Stimulated activated CD4-positive, alpha-beta T cell treated with anti-CD3 and anti-CD28 coated beads, Interleukin-1b, Interleukin-23, amount 100 ng/mL, for 1 hour (primary cell): ENCODE measurements at places on chromosomes 4 and X.

DNA sequence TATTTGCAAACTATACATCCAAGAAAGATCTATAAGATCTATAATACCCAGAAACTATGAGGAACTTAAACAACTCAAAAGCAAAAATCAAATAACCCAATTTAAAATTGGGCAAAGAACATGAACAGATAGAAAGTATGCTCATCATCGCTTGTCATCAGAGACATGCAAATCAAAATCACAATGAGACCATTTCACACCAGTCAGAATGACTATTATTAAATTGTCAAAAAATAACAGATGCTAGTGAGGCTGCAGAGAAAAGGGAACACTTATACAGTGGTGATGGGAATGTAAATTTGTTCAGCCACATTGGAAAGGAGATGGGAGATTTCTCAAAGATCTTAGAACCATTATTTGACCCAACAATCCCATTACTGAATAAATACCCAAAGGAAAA, 1451.7 kb upstream of the ADGRL3 start:
- no peak for DNase-seq

DNA sequence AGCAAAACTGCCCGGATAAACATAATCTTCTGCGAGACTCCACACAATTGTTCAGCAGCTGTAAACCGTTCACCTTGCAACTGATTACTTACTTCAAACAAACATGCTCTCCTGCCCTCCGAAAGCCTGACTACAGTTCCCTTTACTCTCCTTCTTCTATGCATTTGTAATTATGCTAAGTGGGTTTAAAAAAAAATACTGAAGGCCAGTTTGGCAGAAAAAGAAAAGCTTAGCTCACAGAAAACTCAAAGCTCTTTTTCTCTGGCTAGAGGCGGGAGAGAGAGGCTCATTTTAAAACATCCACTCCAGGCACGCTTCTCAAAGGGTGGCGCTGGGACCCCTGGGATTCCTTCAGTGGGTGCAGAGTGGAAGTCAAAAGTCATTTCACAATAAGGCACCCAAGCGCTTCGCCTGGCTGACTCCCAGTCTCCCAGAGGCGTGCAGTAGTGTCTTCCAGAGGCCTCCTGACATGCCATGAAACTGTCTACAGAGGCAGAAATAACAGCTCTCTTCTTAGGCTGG, 1.9 kb downstream of the DHRSX start:
- DNase-seq, result no peak

DNA sequence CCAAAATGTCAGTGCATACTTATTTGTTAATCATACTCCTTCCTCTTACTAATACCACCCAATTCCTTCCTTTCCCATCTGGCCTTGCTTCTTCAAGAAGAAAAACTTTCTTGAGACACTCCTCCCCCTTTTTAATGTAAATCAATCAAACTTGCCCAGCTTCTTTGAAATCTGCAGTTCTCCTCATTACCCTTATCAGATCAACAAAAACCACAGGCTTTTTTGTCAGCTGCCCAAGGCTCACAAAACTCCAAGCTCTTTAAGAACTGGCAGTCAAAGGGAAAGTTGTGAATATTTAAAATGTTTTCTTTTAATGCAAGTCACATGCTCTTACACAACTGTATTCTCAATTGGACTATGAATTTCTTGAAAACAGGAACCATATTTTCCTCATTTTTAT, 11.3 kb upstream of the MYOZ2 start:
- DNase-seq, result no peak

GRCh38 chr4:186146458-186146857, 42.0 kb downstream of the FAM149A start:
- no peak for DNase-seq

- DNase-seq, result no peak
Measured at GRCh38 chr4:138438608-138439007, 196.5 kb upstream of the SLC7A11 start.

DNA sequence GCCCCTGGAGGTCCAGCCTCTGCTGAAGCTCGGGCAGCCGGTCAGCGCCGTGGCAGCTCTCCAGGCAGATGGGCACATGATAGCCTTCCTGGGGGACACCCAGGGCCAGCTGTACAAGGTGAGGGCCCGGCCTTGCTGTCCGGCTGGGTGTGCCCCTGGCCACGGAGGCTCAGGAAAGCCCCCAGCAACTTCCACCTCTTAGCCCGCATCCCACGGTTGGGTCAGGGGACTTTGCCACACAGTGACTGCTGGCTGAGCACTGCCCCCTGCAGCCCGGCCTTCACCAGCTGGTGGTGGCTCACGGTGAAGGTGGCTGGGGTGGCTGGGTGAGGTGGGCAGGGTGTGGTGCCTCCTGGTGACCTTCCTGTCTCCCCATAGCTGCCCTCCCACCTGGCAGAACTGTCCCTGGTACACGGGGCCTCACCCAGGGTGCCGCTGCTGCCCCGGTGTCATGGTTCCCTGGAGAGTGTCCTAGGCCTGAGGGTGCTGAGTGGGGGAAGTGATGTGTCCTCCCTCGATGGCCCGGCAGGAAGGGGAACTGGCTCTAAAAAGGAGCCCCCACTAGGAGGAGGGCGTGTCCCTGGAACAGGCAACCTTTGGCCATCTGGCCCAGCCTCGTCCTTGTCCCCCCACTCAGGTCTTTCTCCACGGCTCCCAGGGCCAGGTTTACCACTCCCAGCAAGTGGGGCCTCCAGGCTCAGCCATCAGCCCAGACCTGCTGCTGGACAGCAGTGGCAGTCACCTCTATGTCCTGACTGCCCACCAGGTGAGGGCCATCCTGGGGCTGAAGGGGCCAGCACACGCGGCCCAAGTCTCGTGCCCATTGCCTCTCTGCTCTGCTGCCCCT, 4.5 kb downstream of the PLXNB3 start:
- DNase-seq, result no peak

GRCh38 chrX:131331152-131331551, 42.0 kb upstream of the IGSF1 start:
- DNase-seq, result no peak

- DNase-seq, result no peak
Measured at GRCh38 chrX:50456712-50457484, 13.7 kb downstream of the DGKK start.

DNA sequence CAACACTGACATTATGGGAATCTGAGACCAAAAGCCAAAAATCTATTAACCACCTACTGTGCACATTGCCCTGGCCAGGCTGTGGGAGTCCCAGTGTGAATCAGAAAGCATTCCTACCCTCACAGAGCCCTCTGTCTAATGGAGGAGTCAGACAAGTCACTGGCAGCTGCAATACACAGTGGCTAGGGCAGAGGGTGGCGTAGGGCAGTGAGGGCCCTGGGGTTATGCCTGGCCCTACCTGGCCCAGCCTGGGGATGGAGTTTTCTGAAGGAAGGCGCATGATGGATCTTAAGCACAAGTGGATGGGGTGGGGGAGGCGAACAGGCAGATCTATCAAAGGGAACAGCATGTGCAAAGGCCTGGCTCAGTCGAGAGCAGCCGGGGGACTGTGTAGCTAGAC, 10.8 kb downstream of the JAKMIP1 start:
- no peak for DNase-seq

DNA sequence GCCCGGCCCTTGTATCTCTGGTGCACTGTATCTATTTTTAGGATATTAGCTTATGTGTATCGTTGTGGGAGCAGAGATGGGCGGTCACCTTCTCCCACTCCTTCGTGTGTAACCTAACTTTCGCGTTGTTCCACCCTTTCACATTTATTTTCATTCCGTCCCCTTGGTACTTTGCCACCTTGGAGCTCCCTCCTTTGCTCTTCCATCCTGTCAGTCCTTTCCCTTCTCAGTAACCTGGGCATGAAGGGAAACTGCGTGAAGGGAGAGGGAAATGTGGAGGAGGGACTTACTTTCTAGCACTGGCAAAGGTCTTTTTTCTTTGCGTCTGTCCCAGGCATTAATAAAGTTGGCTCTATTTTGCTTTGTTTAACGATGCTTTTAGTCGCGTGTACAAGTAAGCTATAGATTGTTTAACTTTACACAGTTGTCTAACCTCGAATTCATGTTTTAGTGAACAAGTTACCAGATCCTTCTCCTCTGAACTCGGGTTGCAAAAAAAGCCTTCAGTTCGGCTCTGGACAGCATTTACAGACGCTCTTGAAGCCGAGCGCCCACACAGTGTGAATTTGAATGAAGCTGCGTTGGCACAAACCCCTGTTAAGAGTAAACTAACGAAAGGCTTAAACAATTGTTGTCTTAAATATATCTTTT, 3.9 kb downstream of the PCDH10 start:
- DNase-seq, result no peak

DNA sequence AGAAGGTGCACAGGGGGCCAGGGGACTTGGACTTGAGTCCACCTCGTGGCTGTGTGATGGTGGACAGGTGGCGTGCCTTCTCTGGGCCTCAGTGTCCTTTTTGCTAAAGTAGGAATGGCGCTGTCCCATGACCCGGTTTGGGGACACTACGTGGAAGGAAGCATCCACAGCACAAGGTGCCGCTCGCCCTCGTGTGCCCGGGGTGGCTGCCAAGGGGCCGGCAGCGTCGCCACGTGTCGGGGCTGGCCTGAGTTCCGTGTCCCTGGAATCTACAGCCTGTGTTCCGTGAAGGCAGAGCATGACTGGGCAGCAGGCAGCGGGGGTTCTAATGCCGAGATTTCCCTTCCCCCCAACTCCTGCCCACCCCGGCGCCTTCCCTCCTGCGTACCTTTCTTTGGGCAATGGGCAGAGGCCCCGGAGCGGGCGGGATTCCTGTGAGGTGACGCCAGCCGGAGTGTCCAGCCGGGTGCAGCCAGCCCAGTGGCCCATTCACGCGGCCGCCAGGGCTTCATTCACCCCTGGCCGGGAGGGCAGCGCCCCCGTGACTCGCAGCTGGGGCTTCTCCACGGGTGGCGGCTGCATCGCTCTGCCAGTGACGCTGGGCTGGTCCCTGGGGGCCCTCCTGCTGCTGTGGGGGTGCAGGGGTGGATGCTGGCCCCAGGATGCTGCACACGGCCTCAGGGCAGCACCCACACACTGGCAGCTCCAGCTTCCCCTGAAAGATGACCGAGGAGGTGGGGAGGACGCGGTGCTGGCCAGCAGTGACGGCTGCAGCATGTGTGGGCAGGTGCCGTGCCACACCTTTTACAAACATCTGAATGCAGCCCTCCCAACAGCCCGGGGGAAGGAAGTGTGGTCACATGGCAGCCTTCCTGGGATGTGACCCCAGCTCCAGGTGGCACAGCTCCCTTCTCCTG, 21.2 kb downstream of the DOK7 start:
- no peak for DNase-seq

GRCh38 chr4:122914292-122914904, 8.0 kb downstream of the NUDT6 start:
- no peak for DNase-seq

DNA sequence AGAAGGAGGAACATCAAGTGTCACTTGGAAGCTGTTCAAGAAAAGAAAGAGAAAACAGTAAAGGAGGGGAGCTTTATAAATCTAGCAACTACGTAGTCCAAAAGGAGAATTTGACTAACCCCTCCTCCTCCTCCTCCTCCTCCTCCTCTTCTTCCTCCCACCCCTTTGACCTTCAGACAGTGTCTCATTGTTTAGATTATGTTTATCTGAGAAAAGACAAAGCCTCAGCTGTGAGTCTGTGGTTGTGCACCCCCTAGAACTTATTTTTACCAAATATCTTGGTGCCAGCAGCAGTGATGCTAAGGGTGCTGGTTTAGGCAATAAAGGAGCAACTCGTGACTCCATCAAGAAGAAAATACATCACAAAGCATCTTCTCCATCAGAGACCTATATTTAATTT, 68.9 kb upstream of the BMP2K start:
- DNase-seq, result no peak

DNA sequence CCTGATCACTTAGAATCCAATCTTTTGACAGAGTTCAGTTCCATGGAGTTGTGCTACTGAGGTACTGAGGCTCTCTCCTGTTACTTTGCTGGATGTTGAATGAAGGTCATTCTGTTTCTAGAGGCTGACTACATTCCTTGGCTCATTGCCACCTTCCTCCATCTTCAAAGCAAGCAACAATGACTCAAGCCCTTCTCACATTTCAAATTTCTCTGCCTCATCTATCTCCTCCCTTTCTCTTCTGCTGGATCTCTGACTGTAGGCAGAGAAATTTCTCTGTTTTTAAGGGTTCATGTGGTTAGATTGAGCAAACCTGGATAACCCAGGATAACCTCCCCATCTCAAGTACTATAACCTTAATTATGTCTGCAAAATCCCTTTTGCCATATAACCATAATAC, 775.4 kb downstream of the STPG2 start:
- DNase-seq, result no peak

- DNase-seq, result no peak
Measured at GRCh38 chr4:104395168-104395614, 99.5 kb downstream of the CXXC4 start.

DNA sequence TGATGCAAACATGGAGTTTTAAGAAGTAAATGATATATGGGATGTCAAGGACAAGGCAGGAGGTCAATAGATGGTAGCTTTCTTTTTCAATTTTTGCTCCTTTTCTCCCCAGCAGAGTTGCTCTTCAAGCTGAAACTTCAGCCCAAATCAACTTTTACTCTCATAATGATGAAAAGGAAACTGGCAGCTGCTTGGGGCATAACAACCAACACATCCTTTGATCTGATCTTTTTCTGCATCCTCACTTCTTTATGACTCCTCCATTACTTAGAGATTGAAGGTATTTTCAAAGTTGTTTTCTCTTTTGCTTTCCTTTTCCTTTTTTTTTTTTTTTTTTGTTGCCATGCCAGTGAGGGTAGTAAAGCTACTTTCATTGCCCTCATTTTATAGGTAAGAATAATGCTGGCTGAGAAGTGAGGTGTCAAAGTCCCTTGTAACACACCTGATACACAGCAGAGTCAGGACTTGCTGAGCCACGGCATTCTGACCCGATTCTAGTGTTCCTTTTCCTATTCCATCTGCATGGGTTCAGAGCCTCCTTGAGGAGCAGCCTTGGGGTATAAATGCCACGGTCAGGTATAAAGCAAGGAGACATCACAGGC, 26.9 kb downstream of the SLC2A9 start:
- no peak for DNase-seq

- no peak for DNase-seq
Measured at GRCh38 chrX:40734971-40735324, 394 bp downstream of the MED14 start.

DNA sequence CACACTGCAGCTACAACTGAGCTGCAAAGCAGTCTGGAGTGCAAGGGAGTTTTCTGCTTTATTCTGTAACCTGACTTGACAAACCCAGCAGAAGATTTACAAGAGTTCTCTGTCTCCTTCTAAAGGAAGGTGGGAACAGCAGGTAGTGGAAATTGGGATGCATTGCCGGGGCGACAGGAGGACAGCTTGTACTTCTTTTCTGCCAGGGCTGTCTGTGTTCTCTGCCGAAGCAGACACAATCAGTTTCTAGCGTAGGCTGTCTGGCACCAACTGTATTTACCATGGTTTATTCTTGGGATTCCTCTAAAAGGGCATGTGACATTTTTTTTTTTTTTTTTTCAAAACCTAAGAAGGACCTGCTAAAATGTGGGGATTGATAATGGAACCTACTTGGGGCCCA, 190.8 kb upstream of the GK2 start:
- DNase-seq, result no peak

DNA sequence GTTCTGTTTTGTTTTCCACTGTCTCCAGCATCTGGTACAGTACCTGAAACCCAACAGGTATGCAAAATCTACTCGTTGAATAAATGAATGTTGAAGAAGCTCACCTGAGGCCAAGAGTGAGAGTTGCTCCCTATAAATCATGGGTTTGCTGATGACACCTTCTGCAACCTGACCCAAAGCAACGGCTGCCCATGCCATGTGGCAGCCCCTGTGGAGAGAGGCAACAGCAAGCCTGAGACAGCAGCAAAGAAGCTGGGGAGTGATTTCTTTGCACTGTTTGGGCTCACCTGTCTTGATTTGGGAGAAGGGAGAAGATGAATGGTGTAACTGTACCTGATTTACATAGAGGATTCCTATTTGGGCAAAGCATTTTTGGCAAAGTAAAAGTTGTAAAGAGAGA, 119.8 kb upstream of the GPC4 start:
- DNase-seq, result no peak
